Mesenchymal stem cell (in vitro differentiated cells and primary cell): ENCODE measurements at places on chromosomes 3 and 15.

- DNase-seq: no peak
Measured at GRCh38 chr3:140585828-140586227, 92.0 kb upstream of the TRIM42 start.

- DNase-seq: no peak
Measured at GRCh38 chr15:80490431-80490990, 86.3 kb downstream of the ARNT2 start.

GRCh38 chr15:77631745-77632533 is 773 bp downstream of the LINGO1 start:
- no peak for DNase-seq

GRCh38 chr3:171115667-171116066 is 89.1 kb upstream of the SLC2A2 start:
- no peak for DNase-seq

- DNase-seq: peak; percentile 49
Measured at GRCh38 chr15:75178171-75178937, 23.3 kb upstream of the C15orf39 start.

GRCh38 chr15:92812271-92812670 is 87.9 kb upstream of the CHD2 start:
- no peak for DNase-seq

GRCh38 chr15:60325905-60326304 is 71.9 kb downstream of the ANXA2 start:
- no peak for DNase-seq

DNA sequence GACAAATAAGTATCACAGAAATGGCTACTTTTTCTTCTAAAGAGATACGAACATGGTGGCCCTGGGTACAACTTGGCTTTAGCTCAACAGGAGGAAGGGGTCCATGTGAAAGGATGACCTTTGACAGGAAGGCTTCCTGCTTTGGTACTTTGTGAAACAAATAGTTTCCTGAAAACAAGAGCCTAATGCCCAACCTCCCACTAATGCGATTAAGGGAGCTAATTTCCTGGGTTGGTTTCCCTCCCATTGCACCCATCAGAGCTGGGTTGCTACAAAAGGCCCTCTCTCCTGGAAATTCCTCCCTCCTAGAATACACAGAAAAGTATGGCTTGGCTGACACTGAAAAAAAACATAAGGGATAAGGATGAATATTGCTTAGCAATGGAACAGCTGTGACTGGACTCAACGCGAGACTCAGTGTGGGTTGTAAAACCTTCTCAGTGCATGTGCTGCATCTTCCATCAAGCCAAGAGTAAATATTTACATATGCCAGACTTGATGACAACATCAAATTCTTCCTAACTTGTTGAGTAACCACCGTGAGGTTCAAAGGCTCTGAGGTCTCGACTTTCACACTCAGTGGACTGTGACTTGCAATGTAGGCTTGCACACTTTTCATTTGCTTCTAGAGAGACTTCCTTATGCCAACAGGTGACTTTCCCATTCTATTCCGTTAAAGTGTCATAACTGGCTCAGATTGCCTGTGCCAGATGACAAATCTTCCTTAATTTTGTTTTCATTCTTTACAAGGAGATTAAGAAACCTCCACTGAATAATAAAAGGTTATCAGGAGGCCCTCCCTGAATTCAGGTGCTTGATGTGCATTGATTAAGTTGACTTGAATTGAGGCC is 60.1 kb downstream of the ADAMTS9 start:
- DNase-seq: peak; percentile 85

DNA sequence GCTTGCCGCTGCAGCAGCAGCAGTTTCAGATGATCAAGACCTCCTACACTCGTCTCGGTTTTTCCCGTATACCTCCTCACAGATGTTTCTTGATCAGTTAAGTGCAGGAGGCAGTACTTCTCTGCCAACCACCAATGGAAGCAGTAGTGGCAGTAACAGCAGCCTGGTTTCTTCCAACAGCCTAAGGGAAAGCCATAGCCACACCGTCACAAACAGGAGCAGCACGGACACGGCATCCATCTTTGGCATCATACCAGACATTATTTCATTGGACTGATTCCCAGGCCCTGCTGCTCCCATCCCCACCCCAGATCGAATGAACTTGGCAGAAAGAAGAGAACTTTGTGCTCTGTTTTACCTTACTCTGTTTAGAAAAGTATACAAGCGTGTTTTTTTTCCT is 17.6 kb downstream of the CALML4 start:
- DNase-seq: no peak

DNA sequence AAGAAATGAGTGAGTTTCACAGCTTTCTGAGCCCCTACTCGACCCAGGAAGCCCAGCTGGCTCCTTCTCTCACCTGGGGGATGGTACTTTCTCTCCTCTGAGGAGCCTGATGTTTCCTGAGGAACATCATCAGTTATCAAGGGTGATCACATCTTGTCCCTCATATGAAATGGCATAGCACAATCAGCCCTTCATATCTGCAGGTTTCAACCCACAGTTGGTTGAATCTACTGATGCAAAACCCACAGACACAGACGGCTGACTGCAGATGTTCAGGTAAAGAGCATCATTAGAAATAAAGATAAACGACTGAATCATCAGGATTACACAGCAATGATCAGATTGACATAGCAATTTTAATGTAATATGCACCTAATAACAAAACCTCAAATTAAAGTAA is 93.6 kb upstream of the OSTN start:
- no peak for DNase-seq

DNA sequence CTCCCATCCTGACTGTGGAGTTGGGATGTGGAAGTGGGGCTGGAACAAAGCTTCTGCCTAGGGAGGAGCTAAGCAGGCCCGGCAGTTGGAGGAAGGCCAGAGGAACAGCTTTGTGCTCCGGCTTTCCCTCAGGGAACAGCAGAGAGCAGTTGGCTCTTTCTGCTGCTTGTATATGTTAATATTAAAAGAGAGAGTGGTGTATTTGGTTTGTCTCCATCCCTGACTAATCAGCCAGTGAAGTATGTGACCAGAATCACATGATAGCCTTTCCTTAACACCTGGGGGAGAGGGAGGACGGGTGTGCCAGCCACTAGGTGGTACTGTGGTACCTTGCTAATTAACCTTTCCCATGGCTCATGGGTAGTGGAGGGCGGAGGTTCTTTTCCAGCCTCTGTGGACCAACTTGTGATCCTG is 10.0 kb downstream of the EIF2B5 start:
- DNase-seq: peak; percentile 30

DNA sequence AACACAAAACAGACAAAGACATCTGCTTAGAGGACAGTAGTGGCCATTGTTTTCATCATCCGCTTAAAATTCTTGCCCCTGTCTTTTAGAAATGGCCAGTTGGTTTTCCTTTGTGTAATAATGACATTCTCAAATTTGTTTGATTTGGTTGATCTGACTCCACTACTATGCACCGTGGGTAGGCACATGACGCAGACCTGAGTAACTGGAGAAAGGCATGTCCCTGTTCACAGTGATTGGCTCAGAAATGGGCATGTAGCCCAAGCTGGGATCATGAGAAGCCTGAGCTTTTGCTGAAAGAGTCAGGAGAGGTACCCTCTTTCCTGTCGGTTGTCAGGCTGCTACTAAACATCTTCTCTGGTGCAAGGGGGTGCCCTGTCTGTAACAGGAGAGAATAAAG is 36.6 kb upstream of the MAGI1 start:
- no peak for DNase-seq

- no peak for DNase-seq
Measured at GRCh38 chr3:15052335-15053242, 12.5 kb downstream of the MRPS25 start.

DNA sequence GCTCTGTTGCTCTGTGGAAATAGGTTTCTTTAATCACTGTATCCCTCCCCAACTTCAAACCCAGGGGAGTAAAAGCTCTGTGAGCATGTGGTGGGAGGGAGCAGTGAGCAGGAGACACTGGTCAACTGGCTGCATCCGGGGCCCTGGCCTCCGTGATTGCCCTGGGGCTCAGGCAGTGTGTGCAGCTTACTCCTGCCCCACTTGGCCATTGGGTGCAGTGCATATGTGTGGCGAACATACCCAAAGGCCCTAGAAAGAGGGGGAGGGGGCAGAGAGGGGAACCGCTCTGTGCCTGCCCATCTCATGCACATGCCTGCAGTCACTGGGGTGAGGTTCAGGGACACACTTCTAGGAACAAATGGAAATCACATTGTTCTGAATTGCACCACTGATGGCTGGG is 378.7 kb downstream of the ZBBX start:
- no peak for DNase-seq

GRCh38 chr3:148451969-148452368 is 245.7 kb upstream of the AGTR1 start:
- no peak for DNase-seq

GRCh38 chr15:48861813-48862431 is 16.0 kb upstream of the EID1 start:
- peak; percentile 73 for DNase-seq

DNA sequence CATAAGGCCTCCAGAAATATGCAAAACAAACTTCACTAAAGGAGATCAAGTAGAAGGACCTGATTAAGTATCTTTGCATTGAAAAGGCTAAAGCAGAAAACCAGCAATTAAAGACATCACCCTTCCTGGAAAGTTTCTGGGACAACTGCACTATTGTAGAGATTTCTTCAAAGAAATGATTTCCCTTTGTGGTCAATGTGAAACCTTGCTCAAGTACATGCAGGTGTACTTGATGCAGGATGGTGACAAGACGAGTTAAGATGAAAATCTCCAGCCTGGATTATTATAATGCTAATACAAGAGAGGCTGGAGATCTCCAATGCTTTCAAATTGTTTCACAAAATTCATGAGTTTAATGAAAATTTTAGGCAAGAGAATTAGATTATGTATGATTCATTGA is 208.4 kb downstream of the TIGIT start:
- DNase-seq: no peak

DNA sequence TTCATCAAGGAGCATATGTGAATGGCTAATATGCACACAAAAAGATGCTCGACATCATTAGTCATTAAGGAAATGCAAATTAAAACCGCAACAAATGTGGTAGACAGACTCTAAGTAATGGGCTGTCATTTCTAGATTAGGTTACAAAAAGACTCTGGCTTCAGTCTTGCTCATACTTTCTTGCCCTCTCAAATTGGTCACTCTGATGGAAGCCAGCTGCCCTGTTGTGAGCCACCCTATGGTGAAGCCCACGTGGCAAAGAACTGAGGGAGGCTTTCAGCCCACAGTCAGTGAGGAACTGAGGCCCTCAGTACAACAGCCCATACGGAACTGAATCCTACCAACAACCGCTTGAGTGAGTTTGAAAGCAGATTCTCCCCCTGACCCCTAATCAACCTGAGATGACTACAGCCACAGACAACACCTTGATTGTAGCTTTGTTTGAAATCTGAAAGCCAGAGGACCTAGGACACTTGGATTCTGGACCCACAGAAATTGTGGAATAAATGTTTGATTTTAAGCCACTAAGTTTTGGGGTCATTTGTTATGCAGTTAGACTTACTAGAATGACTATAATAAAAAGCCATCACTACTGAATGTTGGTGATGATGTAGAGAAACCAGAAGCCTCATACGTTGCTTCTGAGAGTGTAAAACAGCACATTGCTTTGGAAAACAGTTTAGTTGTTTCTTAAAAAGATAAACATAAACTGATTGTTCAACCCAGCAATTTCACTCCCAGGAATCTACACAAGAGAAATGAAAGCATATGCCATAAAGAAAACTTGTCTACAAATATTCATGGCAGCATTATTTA is 45.7 kb downstream of the EHHADH start:
- peak; percentile 3 for DNase-seq

DNA sequence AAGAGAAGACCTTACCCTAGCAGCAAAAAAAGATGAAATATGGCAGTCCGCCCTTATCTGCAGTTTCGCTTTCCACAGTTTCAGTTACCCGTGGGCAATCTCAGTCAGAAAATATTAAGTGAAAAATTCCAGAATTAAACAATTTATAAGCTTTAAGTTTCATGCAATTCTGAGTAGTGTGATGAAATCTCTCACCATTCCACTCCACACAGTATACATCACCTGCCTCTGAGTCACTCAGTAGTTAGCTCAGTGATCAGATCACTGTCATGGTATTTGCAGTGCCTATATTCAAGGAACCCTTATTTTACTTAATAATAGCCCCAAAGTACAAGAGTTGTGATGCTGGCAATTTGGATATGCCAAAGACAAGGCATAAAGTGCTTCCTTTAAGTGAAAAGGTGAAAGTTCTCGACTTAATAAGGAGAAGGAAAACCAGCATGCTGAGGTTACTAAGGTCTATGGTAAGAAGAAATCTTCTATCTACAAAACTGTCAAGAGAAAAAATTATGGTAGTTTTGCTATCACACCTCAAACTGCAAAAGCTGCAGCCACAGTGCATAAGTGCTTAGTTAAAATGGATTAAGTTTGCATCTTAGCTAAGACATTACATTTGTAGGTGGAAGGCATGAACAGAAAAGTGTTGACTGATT is 48.1 kb downstream of the HSPBAP1 start:
- DNase-seq: peak; percentile 67

- DNase-seq: no peak
Measured at GRCh38 chr15:85377986-85378385, 2.4 kb upstream of the AKAP13 start.

GRCh38 chr3:153242896-153243295 is 80.9 kb downstream of the RAP2B start:
- DNase-seq: no peak

DNA sequence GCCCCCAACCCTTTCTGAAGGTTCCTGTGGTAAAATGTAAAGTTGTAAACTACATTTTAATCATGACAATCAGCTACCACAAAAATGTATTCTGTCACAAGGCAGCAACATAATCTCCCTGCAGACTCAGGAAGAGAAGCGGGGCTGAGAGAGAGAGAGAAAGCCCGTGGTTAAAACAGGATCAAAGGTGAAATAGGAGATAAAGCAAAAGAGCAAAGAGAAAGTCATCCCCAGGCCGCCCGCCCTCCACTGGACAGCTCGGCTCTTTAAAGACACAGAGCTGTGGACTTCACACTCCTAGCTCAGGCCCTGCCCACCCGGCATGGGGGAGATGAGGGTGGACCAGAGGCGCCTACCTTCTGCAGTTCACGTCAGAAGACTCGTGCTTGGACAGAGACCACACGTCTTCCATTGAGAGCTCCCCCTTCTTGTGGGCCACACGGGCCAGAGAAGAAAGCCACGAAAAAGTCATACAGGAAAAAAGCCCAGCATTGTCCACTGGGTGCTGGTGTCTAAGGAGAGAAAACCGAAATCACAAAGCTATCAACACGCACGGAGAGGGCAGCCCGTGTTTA is 29.4 kb downstream of the ABCC5 start:
- peak; percentile 80 for DNase-seq

- no peak for DNase-seq
Measured at GRCh38 chr3:125378762-125379161, 3.6 kb upstream of the ZNF148 start.

GRCh38 chr3:150315721-150316120 is 92.4 kb upstream of the TSC22D2 start:
- DNase-seq: no peak

DNA sequence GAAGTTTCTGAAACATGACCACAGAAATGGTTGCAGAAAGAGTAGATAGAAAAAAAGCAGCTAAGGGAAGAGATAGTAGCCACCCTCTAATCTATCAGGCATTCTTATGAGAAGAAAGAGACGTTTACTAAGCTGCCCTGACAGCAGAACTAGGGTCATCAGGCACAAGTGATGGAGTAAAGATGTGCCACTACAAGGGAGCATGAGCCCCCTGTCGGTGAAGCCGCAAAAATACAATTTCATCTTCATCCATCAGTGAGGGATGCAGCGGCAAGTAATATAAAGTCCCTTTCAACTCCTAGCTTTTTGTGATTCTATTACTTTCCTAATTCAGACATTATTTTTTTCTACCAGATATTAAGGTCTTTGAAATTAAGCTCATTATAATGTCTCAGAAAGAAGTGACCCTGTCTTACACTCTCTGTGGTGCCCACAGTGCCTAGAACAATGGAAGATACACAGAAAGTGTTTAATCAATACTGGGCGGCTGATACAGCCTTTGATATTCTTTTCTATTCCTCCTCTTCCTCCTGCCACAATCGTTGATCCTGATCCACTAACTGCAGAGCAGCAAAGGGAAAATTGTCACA is 651.6 kb downstream of the NTRK3 start:
- DNase-seq: no peak
